ENCODE measurements at places on chromosomes 1 and 21.
A peak's percentile ranks its signal among the peaks of the same experiment; 100 is the strongest.

- DNase-seq: no peak
These were observed 1655.4 kb downstream of the BRINP3 start for GRCh38 chr1:188822248-188822647.

DNA sequence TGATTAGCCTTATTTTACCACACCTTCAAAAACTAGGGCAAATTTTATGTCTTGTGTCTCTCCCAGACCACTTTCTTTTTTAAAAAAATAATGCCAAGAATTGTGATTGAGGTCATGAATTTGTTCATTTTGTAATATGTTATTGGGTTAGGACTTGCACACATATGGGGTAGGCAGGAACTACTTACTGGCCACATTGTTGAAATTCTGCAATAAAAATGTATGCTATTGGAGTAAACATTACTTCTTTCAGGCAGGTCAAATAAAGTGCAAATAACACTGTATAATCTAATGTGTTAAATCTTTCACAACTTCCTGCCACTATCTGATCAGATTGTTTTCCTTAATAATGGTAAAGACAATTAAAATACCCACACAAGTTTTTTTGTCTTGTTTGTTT lies 166.6 kb upstream of the COL11A1 start:
- DNase-seq: no peak

DNA sequence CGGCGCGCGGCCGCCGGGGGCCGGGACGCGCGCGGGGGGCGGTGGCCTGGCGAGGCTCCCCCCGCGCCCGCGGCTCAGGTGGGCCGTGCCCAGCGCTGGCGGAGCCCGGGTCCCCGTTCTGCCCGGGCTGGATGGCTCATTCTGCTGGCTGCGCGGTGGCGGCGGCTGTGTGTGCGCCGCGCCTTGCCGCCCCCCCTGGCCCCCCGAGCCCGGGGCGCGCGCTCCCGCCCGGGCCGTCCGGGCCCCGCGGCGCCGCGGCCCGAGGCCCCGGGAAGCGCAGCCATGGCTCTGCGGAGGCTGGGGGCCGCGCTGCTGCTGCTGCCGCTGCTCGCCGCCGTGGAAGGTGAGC lies at the start of gene EPHB2:
Gene EPHB2, plus strand, starts transcription at position 139 of the 349 bp plus-strand sequence. Its CDS starts 144 bp downstream, at position 283.
- DNase-seq: no peak

DNA sequence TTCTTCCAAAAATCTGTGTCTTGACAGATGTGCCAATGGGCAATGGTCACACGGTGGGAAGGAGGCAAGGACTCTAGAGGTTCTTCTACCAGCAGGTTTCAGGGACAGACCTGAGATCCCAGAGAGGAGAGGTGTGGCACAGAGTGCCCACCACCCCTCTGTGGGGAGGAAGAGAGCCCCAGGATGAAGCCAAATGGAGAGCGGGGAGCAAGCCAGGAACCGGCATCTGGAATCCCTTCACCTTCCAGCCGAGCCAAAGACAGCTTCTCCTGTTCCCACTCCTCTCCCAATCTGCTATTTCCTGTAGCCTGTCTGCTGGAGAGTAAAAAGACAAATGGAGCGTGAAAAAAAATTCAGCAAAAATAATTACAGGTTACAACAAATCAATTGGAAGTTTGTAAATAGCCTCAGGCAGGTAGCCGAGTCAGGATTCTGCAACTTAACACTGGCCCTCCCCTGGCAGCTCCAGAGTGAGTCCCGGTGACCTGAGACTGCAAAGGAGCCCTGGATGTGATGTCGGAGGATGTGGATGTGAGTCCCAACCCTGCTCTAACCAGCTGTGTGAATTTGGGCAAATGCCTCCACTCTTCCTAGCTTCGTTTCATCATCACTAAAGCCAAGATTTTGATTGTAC lies 45.4 kb upstream of the LRRN2 start:
- no peak for DNase-seq

GRCh38 chr1:209268479-209268878 lies 315.0 kb upstream of the CAMK1G start:
- DNase-seq: no peak

DNA sequence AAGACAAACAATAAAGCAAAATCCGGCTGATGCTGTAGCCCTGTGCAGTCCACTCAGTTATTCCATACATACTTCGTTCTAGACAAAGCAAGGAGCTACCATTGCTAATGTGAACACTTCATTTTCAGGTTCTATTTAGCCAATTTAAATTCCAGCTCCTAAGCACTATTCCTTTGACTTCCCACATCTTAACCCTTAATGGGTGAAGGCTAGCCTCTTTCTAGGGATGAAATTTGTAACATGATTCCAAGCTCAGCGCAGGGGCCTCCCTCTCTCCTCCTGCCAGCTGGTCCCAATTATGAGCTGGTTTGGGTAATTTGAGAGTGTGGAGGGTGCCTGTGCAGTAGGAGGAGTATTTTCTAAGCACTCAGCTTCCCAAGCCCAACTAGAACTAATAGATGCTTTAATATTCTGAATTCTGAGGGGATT lies 53.9 kb upstream of the PTGFRN start:
- DNase-seq: no peak

GRCh38 chr1:202018468-202019234 lies 8.3 kb downstream of the ELF3 start:
- no peak for DNase-seq

DNA sequence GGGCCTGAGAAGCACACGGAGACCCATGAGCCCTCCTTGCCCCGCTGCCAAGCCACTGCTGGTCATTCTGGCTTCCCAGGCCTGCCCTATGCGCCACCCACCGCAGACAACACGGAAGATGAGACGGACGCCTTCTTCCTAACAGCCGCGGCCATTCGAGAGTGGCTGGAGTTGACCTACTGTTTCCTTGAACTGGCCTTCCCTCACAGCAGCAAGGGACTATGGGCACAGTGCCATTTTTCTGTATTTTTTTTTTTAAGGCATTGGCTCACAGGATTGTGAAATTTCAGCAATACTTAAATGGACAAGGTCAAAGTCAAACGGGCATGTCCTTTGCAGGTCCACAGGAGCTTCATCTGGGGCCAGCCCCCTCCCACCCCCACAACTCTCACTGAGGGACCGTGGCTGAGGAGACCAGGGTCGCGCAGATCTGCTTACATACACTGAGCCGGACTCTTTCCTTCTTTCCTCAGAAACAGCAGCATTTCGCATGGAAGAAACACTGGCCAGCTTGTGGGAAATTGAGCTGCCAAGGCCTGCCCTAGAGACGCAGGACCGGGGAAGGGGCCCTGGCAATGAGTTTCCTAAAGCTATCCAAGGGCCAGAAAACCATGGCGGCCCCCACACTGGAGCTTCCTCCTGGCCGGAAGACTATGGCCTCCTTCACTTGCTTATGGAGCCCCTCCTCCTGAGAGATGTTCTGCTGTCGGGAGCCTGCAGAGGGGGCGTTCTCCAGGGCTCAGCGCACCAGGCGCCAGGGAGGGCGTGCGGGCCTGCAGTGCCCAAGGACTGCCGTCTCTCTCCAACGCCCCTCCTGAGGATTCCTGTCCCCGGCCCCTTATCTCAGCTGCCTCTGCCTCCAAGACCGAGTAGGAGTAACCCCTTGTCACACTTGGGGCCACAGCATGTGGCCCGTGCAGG lies 98.9 kb downstream of the PGBD5 start:
- DNase-seq: no peak

GRCh38 chr1:10900251-10900651 lies 103.8 kb upstream of the CASZ1 start:
- DNase-seq: no peak

- no peak for DNase-seq
These were observed 496.1 kb downstream of the LRRIQ3 start for GRCh38 chr1:73701826-73702225.

- DNase-seq: no peak
These were observed 24.2 kb downstream of the TBX19 start for GRCh38 chr1:168304865-168305264.

GRCh38 chr1:248811514-248812490 lies 13.9 kb downstream of the SH3BP5L start:
- no peak for DNase-seq

GRCh38 chr1:150760013-150760412 lies 5.6 kb downstream of the CTSS start:
- DNase-seq: no peak

- peak; percentile 17 for DNase-seq
These were observed 13.8 kb downstream of the TP53BP2 start for GRCh38 chr1:223831755-223832636.

- DNase-seq: no peak
These were observed 12.7 kb downstream of the MTFR1L start for GRCh38 chr1:25832336-25833037.

GRCh38 chr1:57517587-57518374 lies 93.9 kb upstream of the DAB1 start:
- DNase-seq: no peak

- DNase-seq: no peak
These were observed 17.8 kb upstream of the RAB29 start for GRCh38 chr1:205792961-205793673.

DNA sequence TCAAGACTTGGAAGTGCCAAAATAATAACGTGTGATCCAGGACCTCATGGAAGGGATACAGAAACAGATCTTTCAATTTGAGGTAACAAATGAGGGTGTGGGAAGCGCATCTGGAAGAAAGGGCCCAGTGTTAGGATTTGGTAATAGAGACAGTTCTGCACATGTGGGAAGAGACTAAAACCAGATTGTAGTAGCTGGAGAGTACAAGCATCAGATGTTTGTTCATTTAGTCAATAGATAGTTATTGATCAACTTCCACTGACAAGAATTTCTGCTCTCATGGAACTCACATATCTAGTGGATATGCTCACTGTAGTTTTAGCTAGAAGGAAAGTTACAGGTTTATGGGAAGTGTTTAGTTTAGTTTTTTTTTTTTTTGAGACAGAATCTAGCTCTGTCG lies 153.6 kb downstream of the TLR5 start:
- DNase-seq: no peak

DNA sequence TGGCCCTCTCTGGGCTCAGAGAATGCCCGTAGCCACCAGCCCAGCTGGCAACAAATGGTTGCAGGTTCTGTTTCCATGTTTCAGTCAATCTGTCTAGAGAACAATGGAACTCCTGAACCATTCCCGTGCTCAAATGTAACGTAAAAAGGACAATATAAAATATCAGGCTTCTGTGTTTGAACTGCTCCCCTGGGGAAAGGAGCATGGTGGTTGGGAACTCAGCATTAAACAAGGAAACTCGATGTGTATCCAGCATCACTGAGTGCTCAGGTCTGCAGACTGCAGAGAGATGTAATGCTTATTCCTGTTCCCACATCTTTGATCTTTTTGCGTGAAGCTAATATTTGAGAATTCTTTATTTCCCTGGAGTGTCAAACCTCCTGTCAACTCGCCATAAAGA lies 326.5 kb downstream of the KIF26B start:
- DNase-seq: no peak

DNA sequence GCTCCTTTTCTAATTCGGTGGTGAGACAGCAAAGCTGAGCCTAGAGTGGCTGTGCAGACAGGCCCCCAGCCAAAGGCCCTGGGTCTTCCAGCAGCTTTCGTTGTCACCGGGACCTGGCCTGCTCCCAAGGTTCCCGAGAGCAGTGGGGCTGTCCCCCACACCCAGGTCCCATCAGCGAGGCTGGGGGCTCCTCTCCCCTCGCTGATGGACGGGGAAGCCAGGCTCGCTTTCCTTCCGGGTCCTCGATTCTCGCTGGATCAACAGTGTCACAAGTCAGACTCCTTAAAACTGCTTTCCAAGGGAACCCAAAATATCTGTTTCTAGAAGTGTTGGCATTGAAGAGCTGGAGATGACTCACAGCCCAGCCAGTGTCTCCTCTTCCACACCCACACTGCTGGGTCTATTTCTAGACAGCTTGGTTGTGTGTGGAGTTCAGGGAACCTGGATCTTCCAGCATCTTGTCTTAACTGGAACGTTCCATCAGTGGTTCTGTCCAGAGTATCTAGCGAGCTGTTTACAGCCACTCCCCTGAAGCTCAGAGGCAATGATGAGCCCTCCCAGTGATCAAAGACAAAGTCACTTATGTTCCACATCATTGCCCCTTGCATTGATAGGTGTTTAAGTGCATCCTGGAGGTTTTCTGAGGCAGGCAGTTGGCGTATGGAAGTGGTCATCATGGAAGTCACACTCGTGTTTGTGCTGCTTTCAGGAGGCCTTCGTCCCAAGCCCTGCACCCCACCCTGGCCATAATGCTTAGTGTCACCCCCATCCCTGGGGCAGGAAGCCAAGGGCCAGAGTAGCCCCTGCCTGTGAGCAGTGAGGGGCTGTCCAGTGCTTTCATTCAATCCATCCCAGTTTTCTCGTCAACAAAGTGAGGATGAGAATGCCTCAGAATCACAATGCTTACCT lies 35.2 kb downstream of the RRP1 start:
- no peak for DNase-seq

Measured in CD4-positive, alpha-beta T cell treated with Interleukin-6 at 100 ng/mL for 8 hours (primary cell).